ENCODE measurements at places on chromosomes 13 and 19.

DNA sequence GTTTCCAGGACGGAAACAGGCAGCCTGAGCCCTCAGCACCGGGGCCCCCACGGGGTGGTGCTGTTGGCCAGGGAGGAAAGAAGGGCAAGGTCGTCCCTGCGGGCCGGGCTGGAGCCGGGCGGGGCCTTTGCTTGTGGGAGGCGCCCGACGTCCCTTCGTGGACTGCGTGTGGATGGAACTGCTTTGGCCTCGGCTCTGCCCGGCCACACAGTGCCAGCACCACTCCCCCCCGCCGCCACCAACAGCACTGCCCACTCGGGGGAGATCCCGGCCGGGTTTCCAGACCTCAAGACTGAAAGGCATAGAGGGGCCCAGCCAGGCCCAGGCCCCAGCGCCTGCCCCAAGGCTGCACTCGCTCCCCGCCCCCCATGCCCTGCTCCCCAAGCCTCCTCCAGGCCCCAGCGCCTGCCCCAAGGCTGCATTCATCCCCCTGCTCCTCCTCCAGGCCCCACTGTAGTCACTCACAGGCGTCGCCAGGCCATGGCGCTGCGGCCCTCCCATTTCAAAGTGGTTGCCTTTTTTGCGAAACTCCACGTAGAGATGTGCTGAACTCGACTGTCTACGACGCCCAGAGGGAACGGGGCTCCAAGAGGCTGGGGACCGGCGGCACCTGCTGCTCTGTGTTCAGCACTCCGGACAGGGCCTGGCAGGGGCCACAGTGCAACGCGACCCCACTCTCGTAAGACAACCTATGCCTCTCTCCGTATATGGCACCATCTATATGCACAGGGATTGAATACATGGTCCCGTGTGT, 22.5 kb downstream of the C13orf46 start:
- DNase-seq = peak; percentile 34

- no peak for DNase-seq
These were observed 1747.0 kb downstream of the OLFM4 start for GRCh38 chr13:54775501-54776191.

DNA sequence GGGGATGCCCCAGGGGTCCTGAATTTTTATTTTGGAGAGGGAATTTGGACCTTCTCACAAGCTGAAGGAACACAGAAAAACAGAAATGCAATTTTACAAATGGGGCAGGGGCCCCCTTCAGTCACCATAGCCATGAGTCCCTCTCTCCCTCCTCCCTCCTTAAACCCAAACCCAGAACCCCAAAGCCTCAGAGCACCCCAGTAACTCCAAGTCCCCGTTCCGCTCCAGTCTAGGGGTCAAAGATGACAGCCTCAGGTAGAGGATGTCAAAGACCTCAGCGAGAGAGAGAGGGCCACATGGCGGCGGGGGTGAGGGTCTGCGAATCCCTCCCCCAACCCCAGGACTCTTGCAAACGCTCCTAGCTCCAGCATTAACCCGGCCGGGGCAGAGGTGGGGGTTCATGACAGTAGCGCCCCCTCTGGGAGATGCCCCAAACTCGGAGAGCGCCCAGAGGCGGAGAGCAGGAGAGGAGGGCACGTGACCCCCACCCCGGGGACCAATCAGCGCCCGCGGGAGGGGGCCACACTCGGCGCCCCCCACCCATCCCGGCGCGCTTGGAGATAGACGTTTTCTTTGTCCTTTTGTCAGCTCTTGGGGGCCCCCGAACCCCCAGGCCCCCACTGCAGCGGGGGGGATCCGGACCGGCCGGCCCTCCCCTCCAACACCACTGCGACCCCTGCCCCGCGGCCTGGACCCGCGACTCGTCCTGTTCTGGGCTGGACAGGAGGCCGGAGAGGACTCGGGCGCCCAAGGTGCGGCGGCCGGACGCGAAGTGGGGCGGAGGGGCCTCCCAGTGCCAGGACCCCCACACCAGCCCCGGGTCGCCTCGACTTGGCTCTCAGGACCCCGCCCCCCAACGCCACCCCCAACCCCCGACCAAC, 20.8 kb upstream of the SEMA6B start:
- no peak for DNase-seq

- no peak for DNase-seq
These were observed 4.8 kb upstream of the UCHL3 start for GRCh38 chr13:75544681-75545330.

GRCh38 chr13:49776871-49777270, 15.6 kb downstream of the KPNA3 start:
- DNase-seq = no peak
